Cardiac muscle cell (in vitro differentiated cells and primary cell): ENCODE measurements at places on chromosomes 12 and 14. TPM values are rescaled to one million over a fixed set of nuclear protein-coding genes. Genes with fewer than 3 reads are reported as not detected.

DNA sequence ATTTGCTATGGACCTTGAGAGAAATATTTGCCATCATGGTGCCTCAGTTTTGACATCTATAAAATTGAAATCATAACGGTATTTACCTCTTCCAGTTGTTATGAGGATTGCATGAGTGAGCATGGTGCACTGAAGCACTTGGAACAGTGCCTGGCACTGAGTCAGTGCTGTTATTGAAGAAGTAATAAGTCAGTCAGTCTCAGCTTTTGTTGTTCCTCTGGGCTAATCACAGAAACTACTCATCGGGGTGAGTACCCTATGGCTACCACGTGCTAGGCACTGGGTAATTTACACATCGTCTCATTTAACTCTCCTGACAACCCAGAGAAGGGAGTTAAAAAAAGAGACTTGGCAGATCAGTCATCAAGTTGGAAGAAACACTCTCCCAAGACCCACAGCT lies 159.5 kb upstream of the NRXN3 start:
- H3K4me3 ChIP-seq: no peak overlapping the region
- no peaks in the 10 kb centered on the region for H3K36me3 ChIP-seq
- no peaks in the 10 kb centered on the region for H3K27me3 ChIP-seq
- no peaks in the 10 kb centered on the region for H3K4me1 ChIP-seq
- H3K27ac ChIP-seq: no peak overlapping the region

The CACNA1C gene
- total RNA-seq: 53.9 and 77.8 TPM in 2 replicates

The KRT5 gene
- not detected in 2 replicates for total RNA-seq

The ZFC3H1 gene
- 10.0 and 25.8 TPM in 2 replicates for total RNA-seq

The SPX gene
- 1.5 and 3.0 TPM in 2 replicates for total RNA-seq

DNA sequence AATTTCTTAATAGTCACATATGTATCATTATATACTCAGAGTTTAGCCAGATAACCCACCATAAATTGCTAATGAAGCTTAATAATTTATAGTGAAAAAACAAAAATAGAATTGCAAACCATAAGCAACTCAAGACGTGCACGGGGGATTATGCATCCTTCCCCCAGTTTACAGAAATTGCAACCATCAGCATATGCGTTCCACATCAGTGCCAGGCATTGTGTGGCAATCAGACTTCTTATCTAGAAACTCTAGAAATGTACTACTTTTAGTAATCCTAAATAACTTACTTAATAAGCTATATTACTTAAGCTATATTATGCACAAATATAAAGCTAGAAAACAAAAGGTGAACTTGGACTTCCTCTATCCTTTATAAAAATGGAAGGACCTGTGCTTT lies 115.8 kb downstream of the CRADD start:
- H3K27me3 ChIP-seq: no peaks in the 10 kb centered on the region
- H3K4me1 ChIP-seq: peaks cover 5% of the 10 kb centered on the region
- no peak overlapping the region for H3K27ac ChIP-seq
- no peak overlapping the region for H3K4me3 ChIP-seq
- DNase-seq: peak; percentile 66
- H3K36me3 ChIP-seq: no peaks in the 10 kb centered on the region

DNA sequence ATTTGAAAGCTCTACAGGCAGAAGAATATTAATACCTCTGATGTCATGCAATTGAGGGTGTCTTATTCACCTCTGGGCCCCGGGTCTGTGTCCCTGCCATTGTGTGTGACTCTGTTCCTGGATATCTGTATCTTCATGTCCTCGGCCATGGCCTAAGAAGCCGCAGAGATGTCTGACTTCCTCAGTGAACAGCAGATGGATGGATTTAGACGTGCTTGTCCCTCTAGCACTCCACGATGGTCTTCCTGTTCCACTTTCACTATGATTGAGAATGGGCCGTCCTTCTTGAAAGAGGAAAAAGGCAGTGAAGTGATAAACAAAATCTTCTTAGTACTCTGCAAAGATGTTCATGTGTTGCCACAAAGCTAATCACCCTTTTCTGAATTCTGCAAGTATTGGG lies 217.4 kb downstream of the SLC41A2 start:
- H3K36me3 ChIP-seq: no peaks in the 10 kb centered on the region
- no peak overlapping the region for H3K4me3 ChIP-seq
- no peaks in the 10 kb centered on the region for H3K27me3 ChIP-seq

The ASB2 gene
- total RNA-seq: 208 and 240 TPM in 2 replicates

The GLT1D1 gene
- total RNA-seq: 1.4 and 2.7 TPM in 2 replicates

The CLEC6A gene
- total RNA-seq: 0.21 TPM in 1 of 2 replicates, not detected in the other

GRCh38 chr12:92257261-92257660 lies 111.6 kb upstream of the BTG1 start:
- no peak overlapping the region for H3K4me3 ChIP-seq
- no peak overlapping the region for H3K27ac ChIP-seq
- no peaks in the 10 kb centered on the region for H3K27me3 ChIP-seq
- no peaks in the 10 kb centered on the region for H3K36me3 ChIP-seq

DNA sequence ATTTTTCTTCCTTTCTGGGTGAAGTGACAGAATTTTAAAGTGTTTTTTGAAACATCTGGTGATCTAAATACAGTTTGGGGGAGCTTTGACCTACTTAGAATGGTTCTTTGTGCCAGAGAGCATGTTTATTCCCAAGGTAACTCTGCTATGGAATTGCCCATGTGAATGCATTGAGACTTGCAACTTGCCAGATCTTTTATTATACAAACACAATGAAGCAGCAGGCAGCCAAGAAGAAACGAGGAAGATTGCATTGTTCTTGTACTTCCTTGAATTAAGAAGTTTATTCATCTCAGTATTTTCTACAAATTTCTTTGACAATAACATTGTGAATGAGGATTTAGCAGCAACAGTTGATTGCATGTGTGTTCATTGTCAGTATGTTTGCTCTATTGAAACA lies 55.5 kb downstream of the FGD4 start:
- no peaks in the 10 kb centered on the region for H3K27me3 ChIP-seq
- H3K27ac ChIP-seq: no peak overlapping the region
- H3K4me1 ChIP-seq: no peaks in the 10 kb centered on the region
- H3K4me3 ChIP-seq: no peak overlapping the region
- no peaks in the 10 kb centered on the region for H3K36me3 ChIP-seq

GRCh38 chr14:56199982-56200577 lies 81.9 kb downstream of the PELI2 start:
- no peaks in the 10 kb centered on the region for H3K4me1 ChIP-seq
- H3K27me3 ChIP-seq: peaks cover 16% of the 10 kb centered on the region
- H3K4me3 ChIP-seq: no peak overlapping the region
- DNase-seq: no peak
- no peaks in the 10 kb centered on the region for H3K36me3 ChIP-seq

The HOXC12 gene
- total RNA-seq: not detected in 2 replicates

DNA sequence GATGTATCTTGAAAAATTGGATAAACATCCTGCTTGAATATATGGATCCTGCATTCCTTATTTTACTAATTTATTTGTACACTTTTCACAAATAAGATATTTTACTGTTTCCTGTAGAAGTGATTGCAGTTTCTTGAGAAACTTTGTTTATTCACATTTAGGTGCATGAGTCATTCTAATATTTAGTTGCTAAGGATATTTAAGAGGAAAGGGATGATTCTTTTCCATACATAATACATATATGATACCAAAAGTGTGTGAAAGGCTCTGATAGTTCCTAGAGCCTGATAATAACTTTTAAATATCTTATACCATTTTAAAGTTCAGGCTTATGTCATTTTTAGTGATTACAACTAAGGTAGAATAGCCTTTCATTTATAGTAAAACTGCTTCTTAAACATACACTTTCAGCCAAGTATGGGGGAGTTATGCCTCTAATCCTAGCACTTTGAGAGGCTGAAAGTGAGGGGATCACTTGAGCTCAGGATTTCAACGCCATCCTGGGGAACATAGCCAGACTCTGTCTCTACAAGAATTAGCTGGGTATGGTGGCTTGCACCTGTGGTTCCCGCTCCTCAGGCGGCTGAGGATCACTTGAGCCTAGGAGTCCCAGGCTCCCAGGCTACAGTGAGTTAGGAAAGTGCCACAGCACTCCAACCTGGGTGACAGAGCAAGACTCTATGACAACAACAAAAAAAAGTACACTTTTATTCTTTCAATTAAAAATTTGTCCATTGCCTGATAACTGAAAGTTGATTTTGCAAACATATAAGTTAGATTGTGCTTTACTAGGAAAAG lies 262.6 kb upstream of the LRIG3 start:
- no peak overlapping the region for H3K4me3 ChIP-seq
- DNase-seq: peak; percentile 5
- H3K27ac ChIP-seq: no peak overlapping the region

- DNase-seq: no peak
- no peak overlapping the region for H3K27ac ChIP-seq
- H3K4me3 ChIP-seq: no peak overlapping the region
- peaks cover 14% of the 10 kb centered on the region for H3K4me1 ChIP-seq
- no peaks in the 10 kb centered on the region for H3K36me3 ChIP-seq
- H3K27me3 ChIP-seq: no peaks in the 10 kb centered on the region
Observed at GRCh38 chr14:29842228-29842627, 85.4 kb downstream of the PRKD1 start.

DNA sequence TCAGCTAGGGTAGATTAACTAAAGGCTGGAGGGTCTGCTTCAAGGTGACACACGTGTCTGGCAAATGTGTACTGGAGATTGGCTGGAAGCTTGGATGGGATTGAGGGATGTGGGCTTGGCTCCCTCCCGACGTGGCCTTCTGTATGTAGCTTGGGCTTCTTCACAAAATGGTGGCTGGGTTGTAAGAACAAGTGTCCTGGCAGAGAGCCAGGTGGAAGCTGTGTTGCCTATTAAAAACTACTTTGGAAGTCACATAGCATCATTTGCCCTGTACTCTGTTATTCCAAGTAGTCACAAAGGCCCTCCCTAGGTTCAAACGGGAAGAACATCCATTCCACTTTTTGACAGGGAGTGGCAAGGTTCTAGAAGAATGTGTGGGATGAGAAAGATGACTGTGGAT lies 174.1 kb upstream of the PRICKLE1 start:
- no peak for DNase-seq
- no peaks in the 10 kb centered on the region for H3K36me3 ChIP-seq
- H3K4me1 ChIP-seq: peaks cover 3% of the 10 kb centered on the region
- H3K27me3 ChIP-seq: no peaks in the 10 kb centered on the region

The PITPNM2 gene
- total RNA-seq: 3.7 and 5.6 TPM in 2 replicates

GRCh38 chr14:65348137-65348536 lies 64.4 kb upstream of the FUT8 start:
- H3K36me3 ChIP-seq: no peaks in the 10 kb centered on the region
- no peak for DNase-seq
- no peaks in the 10 kb centered on the region for H3K27me3 ChIP-seq
- no peak overlapping the region for H3K4me3 ChIP-seq
- H3K4me1 ChIP-seq: no peaks in the 10 kb centered on the region

The TCL1B gene
- not detected in 2 replicates for total RNA-seq

DNA sequence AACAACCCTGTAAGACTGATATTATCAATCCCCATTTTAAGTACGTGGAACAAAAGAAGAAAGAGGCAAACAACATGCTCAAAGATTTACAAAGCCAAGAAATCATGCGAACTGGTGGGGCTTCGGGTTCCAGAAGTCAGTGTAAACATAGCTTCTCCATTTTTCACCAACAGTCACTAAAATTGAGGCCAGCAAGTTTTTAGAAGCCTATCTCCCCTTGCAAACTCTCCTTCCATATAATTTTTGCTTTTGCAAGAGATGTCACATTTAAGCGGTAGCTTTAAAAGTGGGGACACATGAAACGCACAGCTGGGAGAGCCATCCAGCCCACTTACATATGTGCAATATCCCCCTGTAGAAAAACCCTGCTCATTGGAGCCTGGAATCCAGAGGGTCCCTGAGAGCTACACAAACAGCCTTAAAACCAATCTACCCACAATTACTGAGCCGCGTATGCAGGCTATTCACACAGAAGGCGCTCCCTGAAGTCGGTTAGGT lies 797 bp downstream of the SLC11A2 start:
- no peak for DNase-seq
- H3K27me3 ChIP-seq: no peaks in the 10 kb centered on the region
- H3K4me1 ChIP-seq: peaks cover 27% of the 10 kb centered on the region
- no peaks in the 10 kb centered on the region for H3K36me3 ChIP-seq
- H3K27ac ChIP-seq: peak overlapping the region; percentile 91

GRCh38 chr12:95815632-95816212 lies 25.2 kb upstream of the NTN4 start:
- H3K36me3 ChIP-seq: no peaks in the 10 kb centered on the region
- peaks cover 25% of the 10 kb centered on the region for H3K27me3 ChIP-seq
- H3K27ac ChIP-seq: no peak overlapping the region
- no peaks in the 10 kb centered on the region for H3K4me1 ChIP-seq
- H3K4me3 ChIP-seq: no peak overlapping the region

- H3K4me3 ChIP-seq: no peak overlapping the region
- no peak overlapping the region for H3K27ac ChIP-seq
- peaks cover 4% of the 10 kb centered on the region for H3K36me3 ChIP-seq
- no peak for DNase-seq
Observed at GRCh38 chr12:45887544-45887943, 102.8 kb downstream of the SCAF11 start.

GRCh38 chr12:65335021-65335714 lies 56.7 kb downstream of the MSRB3 start:
- no peaks in the 10 kb centered on the region for H3K27me3 ChIP-seq
- no peaks in the 10 kb centered on the region for H3K4me1 ChIP-seq
- peak; percentile 95 for DNase-seq
- no peak overlapping the region for H3K27ac ChIP-seq
- H3K4me3 ChIP-seq: no peak overlapping the region
- H3K36me3 ChIP-seq: peaks cover 6% of the 10 kb centered on the region

The GDF3 gene
- total RNA-seq: not detected in 2 replicates

- H3K27ac ChIP-seq: no peak overlapping the region
- no peaks in the 10 kb centered on the region for H3K36me3 ChIP-seq
- no peak for DNase-seq
- peaks cover 22% of the 10 kb centered on the region for H3K4me1 ChIP-seq
- H3K4me3 ChIP-seq: no peak overlapping the region
Observed at GRCh38 chr12:62653740-62654139, 187.1 kb downstream of the MON2 start.

The KLRC2 gene
- not detected in 2 replicates for total RNA-seq

DNA sequence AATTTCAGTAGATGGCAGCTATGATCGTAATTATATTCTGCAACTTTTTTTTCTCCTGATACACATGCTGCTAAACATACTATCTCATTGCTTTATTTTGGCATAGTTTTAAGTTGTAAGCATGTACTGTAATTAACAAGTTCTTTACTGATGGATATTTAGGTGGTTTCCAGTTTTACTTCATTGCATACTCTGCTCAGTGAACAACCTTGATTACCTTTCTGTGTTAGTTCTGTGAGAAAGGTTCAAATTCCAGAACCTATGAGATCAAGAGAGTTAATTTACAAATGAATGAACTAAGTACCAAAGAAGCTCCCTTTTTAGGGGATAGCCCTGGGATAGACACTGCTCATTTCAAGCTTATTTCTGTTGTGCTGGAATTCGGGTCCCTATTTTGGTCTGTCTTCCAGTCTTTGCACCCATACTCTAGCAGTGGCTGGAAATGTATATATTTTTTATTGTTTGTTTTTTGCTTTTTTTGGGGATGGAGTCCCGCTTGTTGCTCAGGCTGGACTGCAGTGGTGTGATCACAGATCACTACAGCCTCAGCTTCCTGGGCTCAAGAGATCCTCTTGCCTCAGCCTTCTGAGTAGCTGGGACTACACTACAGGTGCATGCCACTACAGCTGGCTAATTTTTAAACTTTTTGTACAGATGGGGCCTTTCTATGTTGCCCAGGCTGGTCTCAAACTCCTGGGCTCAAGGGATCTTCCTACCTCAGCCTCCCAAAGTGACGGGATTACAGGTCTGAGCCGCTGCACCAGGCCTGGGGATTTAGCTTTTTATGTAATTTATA lies 10.6 kb downstream of the PAPOLA start:
- H3K4me1 ChIP-seq: peaks cover 3% of the 10 kb centered on the region
- H3K4me3 ChIP-seq: no peak overlapping the region
- no peaks in the 10 kb centered on the region for H3K36me3 ChIP-seq
- no peaks in the 10 kb centered on the region for H3K27me3 ChIP-seq
- no peak for DNase-seq

The KRT6C gene
- total RNA-seq: not detected in 2 replicates

- DNase-seq: no peak
- H3K27ac ChIP-seq: no peak overlapping the region
- H3K4me1 ChIP-seq: no peaks in the 10 kb centered on the region
- H3K27me3 ChIP-seq: no peaks in the 10 kb centered on the region
- H3K4me3 ChIP-seq: no peak overlapping the region
Observed at GRCh38 chr12:126084480-126084879, 1019.2 kb downstream of the AACS start.
